ENCODE measurements at places on chromosomes 16 and 17.

DNA sequence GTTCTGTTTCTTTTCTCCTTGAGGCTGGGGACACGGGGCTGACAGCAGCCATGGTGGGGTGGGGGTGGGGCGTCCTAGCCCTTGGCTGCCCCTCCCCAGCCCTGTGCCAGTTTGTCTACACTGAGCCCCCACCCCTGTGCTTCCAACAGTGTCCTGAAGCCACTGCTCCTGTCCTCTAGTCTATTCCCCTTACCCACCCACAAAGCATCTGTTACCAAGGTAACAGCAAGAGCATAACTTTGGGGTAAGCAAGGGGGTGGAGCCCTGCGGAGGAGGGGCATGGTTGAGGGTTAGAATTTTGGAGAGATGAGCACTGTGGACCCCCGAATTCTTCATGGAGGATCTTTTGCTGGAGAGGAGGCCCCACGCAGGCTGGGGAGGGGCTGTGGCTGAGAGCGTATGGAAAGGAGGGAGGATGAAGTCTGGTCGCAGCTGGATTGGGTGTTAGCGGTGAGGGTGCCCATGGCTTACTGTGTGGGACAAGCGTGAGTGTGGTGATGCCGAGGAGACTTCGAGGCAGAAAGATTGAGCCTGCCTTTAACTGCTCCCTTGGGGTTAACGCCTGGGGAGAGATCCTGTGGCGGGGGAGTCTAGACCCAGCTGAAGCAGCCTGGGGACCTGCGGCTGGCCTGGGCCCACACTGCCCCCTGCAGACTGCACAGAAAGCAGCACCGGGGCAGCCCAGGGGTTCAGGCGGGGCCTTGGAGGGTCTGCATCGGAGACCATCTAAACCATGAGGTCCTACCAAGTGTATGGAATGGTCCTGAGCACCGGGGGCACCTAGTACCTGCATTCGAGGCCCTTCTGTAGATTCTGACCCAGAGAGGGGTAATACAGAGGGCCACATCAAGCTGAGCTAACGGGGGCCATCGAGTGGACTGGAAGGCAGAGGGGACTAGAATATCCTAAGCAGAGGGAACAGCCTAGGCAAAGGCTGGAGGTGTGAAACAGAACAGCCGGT is 6.1 kb upstream of the STAC2 start:
- DNase-seq: no peak

DNA sequence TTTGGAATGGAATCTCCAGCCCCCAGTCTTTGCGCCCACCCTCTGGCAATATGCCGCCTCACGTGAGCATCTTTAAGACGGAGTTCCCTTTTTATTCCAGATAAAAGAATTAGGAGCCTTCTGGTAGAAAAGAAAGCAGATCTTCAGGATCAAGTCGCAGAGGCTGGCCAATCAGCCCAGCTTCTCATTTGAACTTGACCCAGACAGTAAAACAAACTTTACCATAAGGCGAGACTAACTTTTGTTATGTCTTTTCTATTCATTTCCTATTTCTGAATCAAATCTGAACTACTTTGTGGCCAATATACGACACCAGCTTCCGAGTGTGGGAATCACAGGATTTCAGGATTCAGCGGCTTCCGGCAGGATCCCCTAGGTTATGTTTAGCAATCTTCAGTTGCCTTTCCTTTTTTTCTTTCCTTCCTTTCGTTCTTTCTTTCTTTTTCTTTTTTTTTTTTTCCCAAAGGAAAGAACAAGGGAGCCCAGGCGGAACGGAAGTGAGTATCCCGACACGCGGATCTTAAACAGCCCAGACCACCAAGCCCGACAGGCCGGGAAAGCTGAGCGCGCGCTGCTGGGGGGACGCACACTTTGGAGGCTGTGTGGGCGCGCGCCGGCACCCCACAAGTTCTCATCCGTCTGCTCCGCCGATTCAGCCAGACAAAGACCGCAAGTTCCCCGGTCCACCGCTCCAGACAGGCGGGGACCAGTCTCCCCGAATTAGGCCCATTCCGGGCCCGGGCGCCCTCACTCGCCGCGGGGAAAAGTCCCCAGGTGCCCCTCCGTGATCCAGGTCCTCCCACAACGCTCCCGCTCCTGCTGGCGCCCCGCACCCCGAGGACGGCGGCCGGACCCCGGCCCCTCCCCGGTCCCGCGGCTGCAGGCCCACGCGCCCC is 633 bp downstream of the TBC1D16 start:
- DNase-seq: no peak

- no peak for DNase-seq
Observed at GRCh38 chr16:55605754-55606336, 39.4 kb downstream of the CAPNS2 start.

- DNase-seq: no peak
Observed at GRCh38 chr16:11992586-11993524, 16.3 kb downstream of the SNX29 start.

DNA sequence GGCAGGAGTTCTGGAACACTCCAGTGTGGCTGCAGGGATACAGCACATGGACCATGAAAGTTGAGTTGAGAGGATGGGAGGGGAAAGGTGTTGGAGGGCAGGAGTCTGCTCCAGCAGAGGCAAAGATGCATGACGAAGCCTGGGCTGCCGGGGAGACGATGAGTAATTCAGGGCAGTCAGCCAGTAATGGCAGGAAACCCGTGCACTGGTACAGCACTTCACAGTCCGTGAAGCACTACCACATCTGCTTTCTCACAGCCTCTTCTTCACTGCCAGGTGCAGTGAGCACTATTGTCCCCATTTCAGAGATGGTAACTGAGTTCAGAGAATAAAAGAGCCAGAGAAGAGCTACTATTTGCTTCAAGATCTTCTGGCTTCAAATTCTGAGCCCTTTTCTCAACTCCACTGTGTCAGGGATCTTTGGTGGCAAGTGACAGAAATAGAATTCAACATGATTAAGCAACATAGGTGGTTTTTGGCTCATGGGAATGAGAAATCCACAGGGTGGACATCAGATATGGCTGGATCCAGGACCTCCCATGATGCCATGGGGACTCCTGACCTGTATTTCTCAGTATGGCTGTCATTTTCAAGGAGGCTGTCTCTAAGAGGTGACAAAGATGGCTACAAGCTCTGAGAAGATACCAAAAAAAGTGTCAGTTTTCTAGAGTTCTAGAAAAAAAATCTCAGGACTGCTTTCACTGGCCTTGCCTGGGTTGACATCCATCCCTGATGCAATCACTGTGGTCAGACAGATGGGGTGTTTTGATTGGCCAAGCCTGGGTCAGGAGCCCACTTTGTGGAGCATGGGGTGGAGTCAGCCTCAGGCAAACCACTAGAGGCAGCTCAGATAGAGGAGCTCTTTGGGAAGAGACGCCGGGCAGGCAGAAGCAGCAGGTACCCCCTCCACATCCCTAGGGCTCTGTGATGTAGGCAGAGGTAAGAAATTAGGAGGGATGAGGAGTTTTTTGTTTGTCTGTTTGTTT is 24.7 kb downstream of the IL21R start:
- DNase-seq: peak; percentile 73

Data from activated T-cell treated with anti-CD3 and anti-CD28 coated beads for 24 hours (primary cell).